Eye (tissue), 1 donor: ENCODE measurements at places on chromosomes 12 and 14.

DNA sequence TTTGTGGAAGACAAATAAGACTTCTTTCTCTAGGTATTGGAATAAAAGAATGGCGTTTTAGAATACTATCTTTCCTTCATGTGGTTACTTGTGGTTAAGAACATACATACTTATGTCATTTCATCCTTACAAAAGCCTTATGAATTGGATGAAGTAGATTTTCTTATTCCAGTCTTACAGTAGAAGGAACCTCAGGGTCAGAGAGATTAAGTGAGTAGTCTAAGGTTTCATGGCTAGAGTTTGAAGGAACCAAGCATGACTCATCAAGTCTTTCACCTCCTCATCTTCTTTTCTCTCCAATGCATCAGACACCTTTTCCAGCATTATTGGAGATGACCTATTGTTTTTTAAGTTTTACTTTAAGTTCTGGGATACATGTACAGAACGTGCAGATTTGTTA, 92.9 kb upstream of the NEDD1 start:
- DNase-seq: no peak

DNA sequence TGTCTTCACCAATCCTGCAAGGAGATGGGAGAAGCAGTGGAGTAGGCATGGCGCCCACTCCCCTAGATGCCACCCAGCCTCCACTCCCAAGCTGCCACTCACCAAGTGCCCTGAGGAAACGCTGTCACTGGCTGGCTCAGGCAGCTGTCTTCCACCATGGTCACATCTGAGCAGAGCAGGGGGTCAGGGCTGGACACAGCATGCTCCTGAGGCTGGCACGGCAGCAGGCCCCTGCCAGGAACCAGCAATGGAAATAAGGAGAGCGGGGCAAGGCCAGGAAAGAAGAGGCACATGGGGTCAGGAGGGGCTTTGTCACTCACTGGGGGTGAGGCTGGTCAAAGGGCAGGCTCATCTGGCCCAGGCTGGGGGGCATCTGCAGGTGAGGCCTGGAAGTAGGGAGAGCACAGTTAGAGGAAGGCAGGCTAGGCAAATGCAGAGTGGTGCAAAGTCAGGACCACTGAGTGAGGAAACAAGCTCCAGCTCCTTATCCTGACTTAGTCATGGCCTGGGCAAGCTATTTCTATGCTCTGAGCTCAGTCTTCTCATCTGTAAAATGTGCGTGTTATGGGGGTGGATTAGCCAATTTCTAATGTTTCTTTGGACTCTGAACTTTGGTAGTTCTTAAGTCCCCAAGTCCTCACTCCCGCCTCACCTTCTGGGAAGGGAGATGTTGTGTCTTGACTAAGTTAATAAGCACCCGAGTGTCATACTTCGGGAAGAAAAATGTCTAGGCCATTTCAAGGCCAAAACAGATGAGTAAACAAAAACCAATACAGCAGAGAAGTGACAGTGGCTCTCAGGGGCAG, 8.0 kb downstream of the NAB2 start:
- no peak for DNase-seq

DNA sequence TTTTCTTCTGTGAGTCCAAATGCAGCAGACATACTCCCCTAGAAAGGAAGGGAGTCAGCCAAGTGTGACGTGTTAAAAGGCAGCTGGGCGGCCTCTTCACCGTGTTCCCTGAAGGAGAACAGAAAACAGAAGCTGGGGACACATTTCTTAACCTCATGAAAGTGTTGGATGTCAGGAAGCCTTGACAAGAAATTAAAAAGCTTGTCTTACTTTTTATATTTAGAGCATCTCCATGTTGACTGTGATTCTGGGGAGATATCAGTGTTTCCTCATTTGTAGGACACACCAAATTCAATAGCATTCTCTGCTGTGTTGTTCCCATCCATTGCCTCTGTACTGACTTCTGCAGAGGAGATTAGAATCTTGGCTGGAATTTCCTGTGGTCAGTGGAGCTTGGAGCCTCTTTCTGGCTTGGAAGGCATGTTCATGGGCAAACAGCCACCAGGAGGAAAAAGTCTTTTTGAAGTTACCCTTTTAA, 93.7 kb downstream of the RMST start:
- DNase-seq: peak; percentile 73

- no peak for DNase-seq
Measured at GRCh38 chr14:101132588-101132987, 229.1 kb upstream of the RTL1 start.

- no peak for DNase-seq
Measured at GRCh38 chr14:58709949-58710348, 72.2 kb downstream of the DACT1 start.

DNA sequence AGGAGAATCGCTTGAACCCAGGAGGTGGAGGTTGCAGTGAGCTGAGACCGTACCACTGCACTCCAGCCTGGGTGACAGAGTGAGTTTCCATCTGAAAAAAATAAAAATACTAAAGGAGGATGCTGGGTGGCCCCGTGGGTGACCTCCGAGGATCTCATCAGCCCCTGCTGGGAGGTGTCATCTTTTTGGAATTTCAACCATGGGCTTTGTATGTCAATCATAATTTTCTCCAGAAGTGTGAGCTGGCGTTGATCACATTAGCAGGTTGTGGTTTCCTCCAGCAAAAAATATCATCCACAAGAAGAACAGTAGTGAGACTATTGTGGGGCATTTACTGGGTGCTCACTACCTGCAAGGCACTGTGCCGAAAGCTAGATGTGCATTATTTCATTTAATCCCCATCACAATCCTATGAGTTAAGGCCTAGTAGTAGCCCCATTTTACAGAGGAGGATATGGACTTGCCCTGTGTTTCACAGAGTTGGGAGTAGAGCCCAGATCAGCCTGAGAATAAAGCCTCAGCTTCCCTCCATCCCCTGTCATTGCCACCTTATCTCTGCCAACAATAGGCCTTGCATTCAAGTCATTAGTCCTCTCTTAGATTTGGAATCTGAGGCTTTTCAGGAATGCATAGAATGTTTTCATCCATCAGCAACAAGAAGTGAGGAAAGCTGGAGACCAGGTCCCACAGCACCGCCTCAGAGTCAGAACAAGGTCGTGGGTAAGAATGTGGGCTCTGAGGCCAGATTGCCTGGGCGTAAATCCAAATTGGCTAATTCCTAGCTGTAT, 39.8 kb downstream of the SVOP start:
- DNase-seq: no peak

DNA sequence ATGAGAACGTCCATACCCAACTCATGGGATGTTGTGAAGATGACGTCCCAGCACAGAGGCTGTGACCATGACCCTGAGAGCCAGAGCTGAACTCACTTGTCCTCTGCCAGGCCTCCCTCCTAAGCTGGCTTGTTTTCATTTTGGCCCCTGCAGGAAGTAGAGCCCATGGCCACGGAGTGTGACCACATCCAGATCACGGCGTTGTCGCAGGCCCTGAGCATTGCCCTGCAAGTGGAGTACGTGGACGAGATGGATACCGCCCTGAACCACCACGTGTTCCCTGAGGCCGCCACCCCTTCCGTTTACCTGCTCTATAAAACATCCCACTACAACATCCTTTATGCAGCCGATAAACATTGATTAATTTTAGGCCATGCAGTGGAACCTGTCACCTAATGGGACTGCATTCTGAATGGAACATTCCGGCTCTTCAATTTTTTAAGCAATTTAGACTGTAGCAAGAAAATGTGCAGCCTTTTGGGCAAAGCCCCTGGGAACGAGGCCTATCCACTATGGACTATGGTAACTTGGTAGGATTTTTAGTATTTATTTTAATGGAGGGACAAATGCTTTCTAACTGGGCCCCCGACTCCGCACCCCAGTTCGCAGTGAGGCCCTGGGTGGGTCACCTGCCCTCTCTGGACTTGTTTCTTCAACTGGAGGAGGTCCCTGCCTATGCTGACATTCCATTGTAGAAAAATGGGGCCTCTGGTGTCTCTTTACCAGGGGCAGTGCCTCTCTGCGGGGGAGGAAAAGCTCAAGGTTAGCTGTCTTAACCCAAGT, 19.6 kb downstream of the OTUB2 start:
- no peak for DNase-seq

DNA sequence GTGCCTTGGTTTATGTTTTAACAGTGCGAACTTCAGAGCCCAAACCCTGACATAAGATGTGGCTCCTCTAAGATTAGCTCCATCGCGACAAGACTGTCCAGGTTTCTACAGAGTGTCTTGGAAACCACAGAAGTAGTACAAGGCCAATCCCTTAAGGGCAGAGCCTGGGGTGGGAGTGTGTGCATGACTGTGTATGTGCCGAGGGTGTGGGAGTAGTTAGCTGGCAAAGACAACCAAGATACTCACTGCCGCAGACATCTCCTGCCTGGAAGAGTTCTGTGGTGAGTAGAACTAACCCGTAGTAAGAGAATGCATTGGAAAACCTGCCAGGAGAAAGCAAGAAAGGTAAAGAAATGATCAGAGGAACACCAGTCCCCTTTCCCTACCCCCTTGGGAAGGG, 54.1 kb downstream of the DAO start:
- no peak for DNase-seq

- DNase-seq: no peak
Measured at GRCh38 chr14:48568688-48569087, 893.3 kb upstream of the MDGA2 start.

DNA sequence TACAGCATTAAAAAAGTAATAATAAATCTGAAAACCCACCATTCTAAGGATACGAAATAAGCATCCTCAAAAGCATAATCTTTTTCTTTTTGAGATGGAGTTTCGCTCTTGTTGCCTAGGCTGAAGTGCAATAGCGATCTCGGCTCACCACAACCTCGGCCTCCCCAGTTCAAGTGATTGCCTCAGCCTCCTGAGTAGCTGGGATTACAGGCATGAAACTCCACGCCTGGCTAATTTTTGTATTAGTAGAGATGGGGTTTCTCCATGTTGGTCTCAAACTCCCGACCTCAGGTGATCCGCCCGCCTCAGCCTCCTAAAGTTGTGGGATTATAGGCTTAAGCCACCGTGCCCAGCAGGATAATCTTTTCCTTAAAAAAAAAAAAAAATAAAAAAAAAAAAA, 4.3 kb downstream of the CCNT1 start:
- no peak for DNase-seq

DNA sequence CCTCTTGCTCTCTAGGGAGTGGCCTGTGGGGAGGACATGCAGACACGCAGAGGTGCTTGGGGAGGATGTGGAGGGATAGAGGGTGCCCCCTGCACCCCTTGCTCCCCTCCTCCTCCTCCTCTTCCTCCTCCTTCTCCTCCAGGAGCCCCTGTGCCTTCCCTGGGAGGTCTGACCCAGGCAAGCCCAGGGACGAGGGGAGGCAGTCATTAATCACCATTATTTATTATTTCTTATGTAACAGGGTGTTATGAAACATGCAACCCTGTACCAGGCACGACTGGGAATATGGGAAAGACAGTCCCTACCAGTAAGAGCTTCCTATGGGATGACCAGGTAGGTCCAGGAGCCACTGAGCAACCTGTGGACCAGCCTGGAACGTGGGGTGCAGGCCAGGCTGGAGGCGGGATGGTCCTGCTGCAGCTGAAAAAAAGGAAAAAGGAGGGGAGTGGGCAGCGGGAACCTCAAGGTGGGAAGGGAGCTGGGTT, 22.5 kb upstream of the PGF start:
- DNase-seq: no peak

GRCh38 chr14:72619111-72619571, 274.8 kb downstream of the DPF3 start:
- no peak for DNase-seq

DNA sequence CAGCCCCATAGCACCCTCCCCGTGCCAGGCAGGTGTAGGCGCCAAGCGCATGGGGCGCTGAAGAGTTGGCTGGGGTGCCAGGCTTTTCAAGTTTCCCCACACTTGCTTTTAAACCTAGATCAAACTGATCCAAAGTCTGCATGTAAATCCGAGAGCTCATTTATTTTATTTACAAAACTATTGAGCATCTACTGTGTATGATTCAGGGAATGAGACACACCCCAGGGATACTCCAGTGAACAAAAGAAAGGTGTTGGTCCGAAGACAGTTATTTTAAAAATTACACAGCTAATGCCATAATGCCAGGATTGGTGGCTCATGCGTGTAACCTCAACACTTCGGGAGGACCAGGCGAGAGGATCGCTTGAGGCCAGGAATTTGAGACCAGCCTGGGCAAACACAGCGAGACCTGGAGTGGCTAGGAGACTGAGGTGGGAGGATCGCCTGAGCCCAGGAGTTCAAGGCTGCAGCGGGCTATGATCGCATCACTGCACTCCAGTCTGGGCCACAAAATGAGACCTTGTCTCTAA, 780 bp upstream of the SLC41A2 start:
- DNase-seq: no peak

GRCh38 chr12:19139615-19140194, 10.2 kb downstream of the PLEKHA5 start:
- no peak for DNase-seq

DNA sequence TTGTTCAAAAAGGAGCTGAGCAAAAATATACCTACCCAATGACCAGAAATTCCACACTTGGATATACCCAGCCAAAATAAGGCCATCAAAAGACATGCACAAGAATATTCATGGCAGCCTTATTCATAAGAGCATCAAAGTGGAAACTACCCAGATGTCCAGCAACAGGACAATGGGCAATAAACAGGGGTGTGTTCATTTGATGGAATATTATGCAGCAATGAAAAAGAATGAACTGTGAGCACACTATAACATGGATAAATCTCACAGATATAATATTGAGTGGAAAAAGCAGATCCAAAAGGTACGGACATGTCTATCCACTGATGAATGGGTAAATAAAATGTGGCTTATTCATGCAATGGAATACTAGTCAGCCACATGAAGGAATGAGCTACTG, 209.2 kb upstream of the LHX5 start:
- no peak for DNase-seq

DNA sequence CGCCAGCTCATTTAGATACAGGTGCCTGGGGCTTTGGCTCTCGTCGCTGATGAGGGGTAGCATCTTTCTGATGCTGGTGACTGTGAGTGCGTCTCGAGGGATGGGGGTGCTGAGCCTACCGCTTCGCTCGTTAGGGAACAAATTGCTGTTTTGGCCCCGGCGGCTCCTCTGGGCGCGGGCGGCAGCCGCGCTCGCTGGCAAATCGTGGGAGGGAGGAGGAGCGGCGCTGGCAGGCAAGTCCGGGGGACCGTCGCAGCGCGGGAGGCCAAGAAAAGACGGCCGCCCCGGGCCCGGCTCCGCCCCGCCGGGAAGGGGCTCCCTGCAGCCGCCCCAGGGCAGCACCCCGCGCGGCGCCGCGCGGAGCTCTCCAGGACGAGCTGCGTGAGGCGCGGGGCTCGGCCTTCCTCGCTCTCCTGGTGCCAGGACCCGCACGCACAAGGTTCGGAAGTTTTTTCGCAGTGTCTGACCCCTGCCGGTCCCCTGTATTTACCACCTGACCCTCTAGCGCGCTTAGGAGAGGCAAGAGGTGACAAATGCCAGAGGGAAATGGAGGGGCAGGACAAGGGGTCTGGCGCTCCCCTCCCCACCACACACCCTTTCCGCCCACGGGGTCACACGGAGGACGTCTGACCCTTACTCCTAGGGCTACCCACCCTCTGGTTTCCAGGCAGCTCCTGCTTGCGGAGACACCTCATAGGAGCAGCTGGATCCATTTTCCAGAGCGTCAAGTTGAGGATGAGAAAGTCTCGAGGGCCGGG, 899 bp upstream of the KCNH3 start:
- DNase-seq: peak; percentile 51

- DNase-seq: no peak
Measured at GRCh38 chr12:16245209-16245608, 32.3 kb downstream of the SLC15A5 start.

GRCh38 chr12:48184549-48184922, 1.1 kb downstream of the CCDC184 start:
- peak; percentile 68 for DNase-seq
